ENCODE measurements at places on chromosomes 1 and 21. TPM values are rescaled to one million over a fixed set of nuclear protein-coding genes. Genes with fewer than 3 reads are reported as not detected.
A peak's percentile ranks its signal among the peaks of the same experiment; 100 is the strongest.

Gene MAGOH
- 74.5 TPM for total RNA-seq

Gene FCN3
- not detected for total RNA-seq

Gene SIK1
- 6.7 TPM for total RNA-seq

Gene MTMR11
- total RNA-seq = 4.8 TPM

Gene APOBEC4
- not detected for total RNA-seq

Gene PM20D1
- total RNA-seq = not detected

Gene LCE1B
- total RNA-seq = not detected

Gene PCBP3
- total RNA-seq = 6.3 TPM

Gene OR2L5
- not detected for total RNA-seq

DNA sequence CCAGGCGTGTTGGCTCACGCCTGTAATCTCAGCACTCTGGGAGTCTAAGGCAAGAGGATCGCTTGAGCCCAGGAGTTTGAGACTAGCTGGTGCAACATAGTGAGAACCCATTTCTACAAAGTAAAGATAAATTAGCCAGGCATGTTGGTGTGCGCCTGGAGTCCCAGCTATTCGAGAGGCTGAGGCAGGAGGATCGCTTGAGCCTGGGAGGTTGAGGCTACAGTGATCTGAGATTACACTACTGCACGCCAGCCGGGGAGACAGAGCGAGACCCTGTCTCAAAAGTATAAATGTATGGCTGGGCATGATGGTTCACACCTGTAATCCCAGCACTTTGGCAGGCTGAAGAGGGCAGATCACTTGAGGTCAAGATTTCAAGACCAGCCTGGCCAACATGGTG is 51.5 kb upstream of the LBR start:
- H3K4me1 ChIP-seq = peaks cover 2% of the 10 kb centered on the region
- H3K36me3 ChIP-seq = no peaks in the 10 kb centered on the region
- no peaks in the 10 kb centered on the region for H3K27me3 ChIP-seq
- DNase-seq = no peak
- H3K4me3 ChIP-seq = no peak overlapping the region

DNA sequence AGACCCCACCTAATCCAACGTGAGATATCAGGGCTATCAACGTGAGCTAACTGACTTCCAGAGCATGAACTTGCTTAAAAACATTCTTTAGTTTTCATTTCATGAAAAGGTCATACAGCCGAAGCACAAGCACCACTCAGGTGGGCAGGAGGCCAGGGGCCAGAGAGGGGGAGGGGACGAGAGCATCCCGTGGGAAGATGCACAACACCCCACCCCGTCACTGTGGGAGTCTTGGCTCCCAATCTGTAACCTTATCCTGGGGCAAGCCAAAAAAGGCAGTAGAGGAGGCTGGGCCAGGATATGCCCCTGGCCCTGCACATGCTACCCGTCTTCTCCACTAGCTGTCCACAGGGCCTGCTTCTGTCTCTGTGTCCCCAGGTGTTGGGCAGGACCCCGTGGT is 31.4 kb downstream of the SSBP3 start:
- no peaks in the 10 kb centered on the region for H3K36me3 ChIP-seq
- H3K27ac ChIP-seq = no peak overlapping the region
- peaks cover 42% of the 10 kb centered on the region for H3K4me1 ChIP-seq
- no peak overlapping the region for H3K4me3 ChIP-seq

DNA sequence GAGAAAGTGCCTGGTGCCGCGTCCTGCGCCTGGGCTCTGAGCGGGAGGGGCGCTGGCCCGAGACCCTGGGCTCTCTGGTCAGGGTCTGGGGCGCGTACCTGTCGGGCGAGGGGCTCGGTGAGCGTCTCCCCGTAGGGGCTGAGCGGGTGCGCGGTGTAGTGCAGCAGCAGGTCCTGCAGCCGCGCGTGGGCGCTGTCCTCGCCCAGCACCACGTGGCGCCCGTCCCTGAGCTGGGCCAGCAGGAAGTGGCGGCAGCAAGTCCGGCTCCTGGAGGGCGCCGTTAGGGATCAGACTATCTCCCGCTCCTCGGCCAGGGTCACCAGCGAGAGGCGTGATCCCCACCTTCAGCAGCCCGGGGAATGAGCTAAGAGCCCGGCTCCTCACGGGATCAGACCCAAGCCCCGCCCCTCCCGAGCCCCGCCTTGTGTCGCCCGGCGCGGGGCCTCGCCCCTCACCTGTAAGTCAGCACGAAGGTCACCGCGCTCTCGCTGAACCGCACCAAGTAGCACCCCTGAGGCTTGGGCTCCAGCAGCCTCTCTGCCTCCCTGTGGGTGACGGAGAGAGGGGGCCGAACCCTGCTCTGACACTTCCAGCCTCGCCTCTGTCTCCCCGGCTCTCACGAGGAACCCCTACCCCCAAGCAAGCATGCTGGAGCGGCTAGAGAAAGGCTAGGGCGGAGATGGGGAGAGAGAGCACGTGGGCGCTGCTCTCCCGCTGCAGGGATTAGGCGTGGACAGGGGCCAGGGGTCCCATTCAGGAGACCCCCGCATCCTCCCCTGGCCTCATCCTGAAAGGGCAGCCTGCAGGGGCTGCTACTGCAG is 2.7 kb downstream of the SH2D2A start:
- no peaks in the 10 kb centered on the region for H3K36me3 ChIP-seq
- peak overlapping the region; percentile 3 for H3K4me3 ChIP-seq
- peak; percentile 91 for DNase-seq
- peaks cover 4% of the 10 kb centered on the region for H3K4me1 ChIP-seq

GRCh38 chr1:66540434-66541032 is 6.6 kb downstream of the SGIP1 start:
- no peak overlapping the region for H3K4me3 ChIP-seq
- no peaks in the 10 kb centered on the region for H3K36me3 ChIP-seq
- no peak overlapping the region for H3K27ac ChIP-seq
- H3K4me1 ChIP-seq = peaks cover 3% of the 10 kb centered on the region

GRCh38 chr1:52294580-52294979 is 71.4 kb downstream of the CC2D1B start:
- no peaks in the 10 kb centered on the region for H3K27me3 ChIP-seq
- no peaks in the 10 kb centered on the region for H3K36me3 ChIP-seq
- H3K27ac ChIP-seq = no peak overlapping the region

GRCh38 chr1:102896771-102897170 is 211.6 kb downstream of the COL11A1 start:
- H3K27me3 ChIP-seq = no peaks in the 10 kb centered on the region
- H3K36me3 ChIP-seq = no peaks in the 10 kb centered on the region
- H3K4me3 ChIP-seq = no peak overlapping the region
- no peak for DNase-seq
- H3K27ac ChIP-seq = no peak overlapping the region

DNA sequence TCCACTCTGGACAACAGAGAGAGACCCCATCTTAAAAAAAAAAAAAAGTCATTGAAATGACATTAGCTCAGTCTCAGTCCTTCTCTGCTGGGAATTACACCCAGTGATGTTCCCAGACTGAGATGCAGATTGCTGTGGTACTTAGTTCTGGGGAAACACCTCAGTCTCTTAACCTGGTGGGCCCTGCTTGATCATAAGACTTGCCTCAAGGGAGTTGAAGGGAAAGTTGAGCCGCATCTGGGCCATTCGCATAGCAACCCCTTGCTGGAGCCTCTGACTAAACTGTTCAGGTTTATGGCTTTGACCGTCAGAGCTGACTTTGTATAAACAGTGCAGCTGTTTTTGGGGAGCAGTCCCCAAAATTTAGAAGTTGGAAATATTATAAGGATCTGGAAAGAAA is 13.4 kb downstream of the FCRL4 start:
- H3K4me1 ChIP-seq = no peaks in the 10 kb centered on the region
- H3K27me3 ChIP-seq = no peaks in the 10 kb centered on the region
- H3K36me3 ChIP-seq = no peaks in the 10 kb centered on the region
- H3K27ac ChIP-seq = no peak overlapping the region

DNA sequence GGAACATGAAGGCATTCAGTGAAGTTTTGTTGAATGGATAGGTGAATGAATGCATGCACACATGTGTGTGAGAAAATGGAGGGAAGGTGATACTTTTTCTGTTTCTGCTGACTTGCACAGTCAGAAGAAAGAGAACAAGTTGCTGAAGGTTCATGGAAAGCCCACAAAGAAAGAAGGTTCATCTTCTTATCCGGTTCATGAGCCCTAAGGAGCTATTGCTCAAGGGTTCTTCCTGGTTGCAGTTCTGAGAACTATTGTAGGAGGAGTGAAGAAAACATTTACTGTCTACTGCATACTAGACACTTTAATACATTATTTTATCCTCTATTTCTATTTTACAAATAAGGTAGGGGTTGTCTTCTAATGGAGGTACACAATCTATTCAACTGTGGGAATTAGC is 13.4 kb upstream of the NIBAN1 start:
- no peaks in the 10 kb centered on the region for H3K36me3 ChIP-seq
- no peak overlapping the region for H3K4me3 ChIP-seq
- H3K27me3 ChIP-seq = no peaks in the 10 kb centered on the region
- H3K27ac ChIP-seq = no peak overlapping the region

DNA sequence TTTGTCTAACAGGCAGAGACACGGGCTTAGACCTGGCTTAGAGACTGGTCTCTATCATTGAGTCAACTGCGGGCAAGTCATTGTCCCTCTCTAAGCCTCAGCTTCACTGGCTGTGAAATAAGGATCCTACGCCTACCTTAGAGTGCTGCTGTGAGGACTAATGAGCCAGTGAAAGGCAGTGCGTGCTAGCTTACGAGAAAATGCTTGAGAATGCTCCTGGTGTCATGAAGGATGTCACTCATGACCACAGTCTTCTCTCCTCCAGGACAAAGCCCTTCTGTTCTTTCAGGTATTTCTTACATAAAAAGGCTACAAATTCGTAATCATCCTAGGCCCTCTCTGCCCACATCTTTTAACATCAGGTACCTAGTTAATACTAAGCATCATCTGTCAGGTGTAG is 16.5 kb upstream of the A3GALT2 start:
- H3K36me3 ChIP-seq = no peaks in the 10 kb centered on the region
- no peak for DNase-seq
- H3K27me3 ChIP-seq = no peaks in the 10 kb centered on the region
- H3K27ac ChIP-seq = no peak overlapping the region
- H3K4me3 ChIP-seq = no peak overlapping the region
- H3K4me1 ChIP-seq = peaks cover 23% of the 10 kb centered on the region

- DNase-seq = no peak
- H3K36me3 ChIP-seq = no peaks in the 10 kb centered on the region
Measured at GRCh38 chr1:25924454-25924853, 18.2 kb upstream of the STMN1 start.

DNA sequence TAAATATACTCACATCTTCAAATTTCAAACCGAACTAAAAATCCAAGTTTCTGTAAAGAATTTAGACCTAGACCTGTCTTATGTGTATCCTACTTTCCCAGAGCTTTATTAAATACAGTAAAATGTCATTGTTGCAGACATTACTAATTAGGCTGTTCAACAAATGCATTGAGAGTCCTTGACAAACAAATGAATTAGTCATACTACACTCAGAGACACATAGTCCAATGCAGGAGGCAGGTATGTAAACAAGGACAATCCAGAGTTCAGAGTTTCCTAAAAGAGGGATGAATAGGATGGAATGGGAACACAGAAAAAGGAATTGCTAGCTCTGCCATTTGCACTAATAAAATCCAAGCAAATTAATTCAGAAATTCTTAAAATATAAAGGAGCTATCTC is 1.6 kb upstream of the EGLN1 start:
- no peak overlapping the region for H3K27ac ChIP-seq
- DNase-seq = no peak
- no peaks in the 10 kb centered on the region for H3K4me1 ChIP-seq
- no peaks in the 10 kb centered on the region for H3K36me3 ChIP-seq

GRCh38 chr21:29829564-29830275 is 110.1 kb downstream of the GRIK1 start:
- no peak overlapping the region for H3K4me3 ChIP-seq
- H3K27me3 ChIP-seq = no peaks in the 10 kb centered on the region
- no peak for DNase-seq

- peak overlapping the region; percentile 88 for H3K4me3 ChIP-seq
- H3K27ac ChIP-seq = peak overlapping the region; percentile 98
- H3K36me3 ChIP-seq = peaks cover 2% of the 10 kb centered on the region
- peaks cover 24% of the 10 kb centered on the region for H3K4me1 ChIP-seq
- no peaks in the 10 kb centered on the region for H3K27me3 ChIP-seq
- DNase-seq = no peak
Measured at GRCh38 chr1:154607106-154607608, 829 bp downstream of the ADAR start.

- H3K27ac ChIP-seq = no peak overlapping the region
- H3K36me3 ChIP-seq = no peaks in the 10 kb centered on the region
- H3K4me3 ChIP-seq = no peak overlapping the region
- no peaks in the 10 kb centered on the region for H3K4me1 ChIP-seq
- no peak for DNase-seq
- no peaks in the 10 kb centered on the region for H3K27me3 ChIP-seq
Measured at GRCh38 chr1:226948996-226949395, 8.9 kb downstream of the COQ8A start.

- H3K27ac ChIP-seq = no peak overlapping the region
- H3K4me1 ChIP-seq = no peaks in the 10 kb centered on the region
- no peaks in the 10 kb centered on the region for H3K27me3 ChIP-seq
Measured at GRCh38 chr1:244089561-244089960, 38.5 kb downstream of the ZBTB18 start.

GRCh38 chr21:46207920-46208591 is 20.5 kb downstream of the LSS start:
- no peaks in the 10 kb centered on the region for H3K27me3 ChIP-seq
- H3K4me3 ChIP-seq = no peak overlapping the region
- no peak overlapping the region for H3K27ac ChIP-seq
- peaks cover 41% of the 10 kb centered on the region for H3K36me3 ChIP-seq
- DNase-seq = no peak
- no peaks in the 10 kb centered on the region for H3K4me1 ChIP-seq

GRCh38 chr1:59685101-59685500 is 129.6 kb upstream of the HOOK1 start:
- no peak overlapping the region for H3K4me3 ChIP-seq
- H3K27ac ChIP-seq = no peak overlapping the region
- H3K27me3 ChIP-seq = no peaks in the 10 kb centered on the region
- no peak for DNase-seq
- no peaks in the 10 kb centered on the region for H3K4me1 ChIP-seq
- no peaks in the 10 kb centered on the region for H3K36me3 ChIP-seq

DNA sequence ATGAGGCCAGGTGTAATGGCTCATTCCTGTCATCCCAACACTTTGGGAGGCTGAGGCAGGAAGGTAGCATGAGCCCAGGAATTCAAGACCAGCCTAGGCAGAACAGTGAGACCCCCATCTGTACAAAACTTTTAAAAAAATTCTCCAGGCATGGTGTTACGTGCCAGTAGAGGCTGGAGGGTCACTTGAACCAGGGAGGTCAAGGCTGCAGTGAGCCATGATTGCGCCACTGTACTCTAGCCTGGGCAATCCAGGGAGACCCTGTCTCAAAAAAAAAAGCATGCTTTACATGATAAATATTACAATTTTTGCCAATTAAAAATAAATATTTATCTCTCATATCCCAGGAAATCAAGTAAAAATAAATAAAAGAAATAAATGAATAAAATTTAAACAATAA is 17.6 kb upstream of the VPS45 start:
- no peak for DNase-seq
- no peak overlapping the region for H3K4me3 ChIP-seq
- no peaks in the 10 kb centered on the region for H3K27me3 ChIP-seq
- H3K36me3 ChIP-seq = no peaks in the 10 kb centered on the region
- H3K27ac ChIP-seq = no peak overlapping the region
- H3K4me1 ChIP-seq = no peaks in the 10 kb centered on the region
